ENCODE measurements at places on chromosomes 11 and 22. TPM values are rescaled to one million over a fixed set of nuclear protein-coding genes. Genes with fewer than 3 reads are reported as not detected.

The SGSM1 gene
- total RNA-seq, result under 0.01 TPM

The MMP13 gene
- total RNA-seq, result not detected

The TRIM66 gene
- 3.7 TPM for total RNA-seq

The HEPN1 gene
- not detected for total RNA-seq

The SYT9 gene
- total RNA-seq, result not detected
